ENCODE measurements at places on chromosomes 2 and 18.
A peak's percentile ranks its signal among the peaks of the same experiment; 100 is the strongest.

DNA sequence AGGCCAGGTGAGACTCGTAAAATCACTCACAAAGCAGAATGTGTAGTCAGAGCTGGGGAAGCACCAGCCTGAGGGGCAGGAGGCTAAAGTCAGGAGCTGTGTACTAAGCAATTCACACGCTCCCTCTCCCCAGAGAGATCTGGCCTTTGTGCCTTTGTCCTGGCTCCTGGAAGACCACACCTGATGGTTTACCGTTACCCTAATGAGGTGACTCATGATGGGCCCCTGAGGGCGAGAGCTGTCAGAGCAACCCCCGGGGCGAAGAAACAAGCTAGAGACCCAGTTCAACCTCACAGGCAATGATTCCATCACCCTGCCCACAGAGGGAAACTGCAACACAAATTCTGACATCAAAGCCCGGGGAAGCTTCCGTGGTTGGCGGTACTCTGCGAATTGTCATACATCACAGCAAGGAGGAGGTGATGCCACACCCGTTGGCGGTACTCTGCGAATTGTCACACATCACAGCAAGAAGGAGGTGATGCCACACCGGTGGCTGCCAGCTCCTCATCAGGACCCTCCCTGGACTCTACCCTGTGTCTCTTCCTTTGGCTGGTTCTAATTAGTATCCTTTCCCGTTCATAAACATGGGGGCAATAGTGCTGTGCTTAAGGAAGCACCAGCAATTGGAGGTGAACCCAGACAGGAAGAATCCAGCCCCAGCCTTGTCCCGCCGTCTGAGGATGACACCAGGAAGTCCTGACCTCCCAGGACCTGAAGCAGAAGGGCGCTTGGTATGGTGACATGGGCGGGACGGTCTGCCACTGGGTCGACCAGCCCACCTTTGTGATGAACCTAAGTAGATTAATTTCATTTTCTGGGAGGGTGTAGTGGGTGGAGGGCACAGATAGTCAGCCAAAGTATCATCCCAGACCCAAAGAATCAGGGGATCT is 30.5 kb downstream of the B3GNT7 start:
- no peaks in the 10 kb centered on the region for H3K4me1 ChIP-seq
- H3K4me3 ChIP-seq = no peak overlapping the region
- no peak overlapping the region for H3K27ac ChIP-seq

- no peaks in the 10 kb centered on the region for H3K27me3 ChIP-seq
- no peaks in the 10 kb centered on the region for H3K36me3 ChIP-seq
- no peak overlapping the region for H3K27ac ChIP-seq
- H3K4me1 ChIP-seq = peaks cover 4% of the 10 kb centered on the region
- DNase-seq = no peak
Observed at GRCh38 chr2:221492636-221493035, 79.5 kb downstream of the EPHA4 start.

DNA sequence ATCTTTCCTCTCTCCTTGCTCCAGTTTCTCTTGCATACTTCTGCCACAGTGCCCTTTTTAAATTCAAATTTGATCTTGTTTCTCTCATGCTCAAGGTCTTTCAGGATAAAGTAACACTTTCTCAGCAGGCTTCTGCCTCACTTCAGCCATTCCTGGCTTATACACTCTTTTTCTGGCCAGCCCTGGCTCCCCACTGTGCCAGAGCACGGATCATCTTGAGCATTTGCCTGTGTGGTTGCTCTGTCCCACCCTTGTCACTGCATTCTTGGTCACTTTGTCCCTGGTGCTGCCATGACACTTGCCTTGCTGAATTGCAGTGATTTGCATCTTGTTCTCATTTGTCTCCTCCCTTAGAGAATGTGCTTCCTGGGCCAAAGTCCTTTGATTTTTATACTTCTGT is 634.3 kb downstream of the TMEM182 start:
- no peak overlapping the region for H3K4me3 ChIP-seq
- no peak for DNase-seq
- no peaks in the 10 kb centered on the region for H3K27me3 ChIP-seq
- no peak overlapping the region for H3K27ac ChIP-seq

DNA sequence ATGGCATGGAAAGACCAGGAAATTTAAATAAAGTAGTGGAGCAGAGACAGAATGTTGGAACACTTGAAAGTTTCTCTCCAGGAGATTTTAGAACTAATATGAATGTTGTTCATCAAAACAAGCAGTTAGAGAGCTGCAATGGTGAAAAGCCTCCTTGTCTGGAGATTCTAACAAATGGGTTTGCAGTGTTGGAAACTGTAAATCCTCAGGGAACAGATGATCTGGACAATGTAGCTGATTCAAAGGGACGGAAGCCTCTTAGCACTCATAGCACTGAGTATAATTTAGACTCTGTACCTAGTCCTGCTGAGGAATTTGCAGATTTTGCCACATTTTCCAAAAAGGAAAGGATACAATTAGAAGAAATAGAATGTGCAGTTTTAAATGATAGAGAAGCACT is 27.7 kb downstream of the AFTPH start:
- DNase-seq = no peak
- no peak overlapping the region for H3K4me3 ChIP-seq
- H3K4me1 ChIP-seq = no peaks in the 10 kb centered on the region
- peaks cover 8% of the 10 kb centered on the region for H3K36me3 ChIP-seq
- H3K27me3 ChIP-seq = no peaks in the 10 kb centered on the region
- H3K27ac ChIP-seq = no peak overlapping the region

DNA sequence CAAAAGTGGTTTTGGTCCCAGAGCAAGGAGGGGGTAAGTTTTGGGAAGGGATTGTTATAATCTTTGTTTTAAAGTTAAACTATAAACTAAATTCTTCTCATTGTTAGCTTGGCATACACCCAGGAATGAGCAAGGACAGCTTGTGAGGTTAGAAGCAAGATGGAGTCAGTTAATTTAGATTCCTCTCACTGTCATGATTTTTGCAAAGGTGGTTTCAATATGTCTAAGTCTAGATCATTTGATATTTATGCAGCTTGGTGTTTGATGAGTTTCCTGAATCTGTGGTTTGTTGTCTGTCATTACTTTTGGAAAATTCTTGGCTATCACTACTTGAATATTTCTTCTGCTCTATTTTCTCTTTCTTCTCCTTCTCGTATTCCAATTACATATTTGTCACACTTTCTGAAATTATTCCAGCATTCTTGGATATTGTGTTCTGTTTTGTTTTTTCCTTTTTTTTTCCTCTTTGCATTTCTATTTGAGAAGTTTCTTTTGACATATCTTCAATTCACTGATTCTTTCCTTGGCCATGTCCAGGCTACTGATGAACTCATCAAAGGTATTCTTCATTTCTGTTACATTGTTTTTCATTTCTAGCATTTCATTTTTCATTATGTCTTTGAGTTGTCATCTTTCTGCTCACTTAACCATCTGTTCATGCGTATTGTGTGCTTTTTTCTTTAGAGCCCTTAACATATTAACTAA is 5.1 kb downstream of the SP140 start:
- H3K4me1 ChIP-seq = no peaks in the 10 kb centered on the region
- H3K27me3 ChIP-seq = no peaks in the 10 kb centered on the region
- H3K36me3 ChIP-seq = no peaks in the 10 kb centered on the region
- DNase-seq = no peak
- H3K4me3 ChIP-seq = no peak overlapping the region
- H3K27ac ChIP-seq = no peak overlapping the region

- no peaks in the 10 kb centered on the region for H3K27me3 ChIP-seq
- no peaks in the 10 kb centered on the region for H3K36me3 ChIP-seq
- no peak for DNase-seq
- H3K4me3 ChIP-seq = no peak overlapping the region
Observed at GRCh38 chr2:209864716-209865295, 93.2 kb downstream of the UNC80 start.

GRCh38 chr2:188902901-188903491 is 71.2 kb upstream of the COL3A1 start:
- H3K4me3 ChIP-seq = no peak overlapping the region
- no peaks in the 10 kb centered on the region for H3K36me3 ChIP-seq
- no peaks in the 10 kb centered on the region for H3K27me3 ChIP-seq
- H3K27ac ChIP-seq = no peak overlapping the region

DNA sequence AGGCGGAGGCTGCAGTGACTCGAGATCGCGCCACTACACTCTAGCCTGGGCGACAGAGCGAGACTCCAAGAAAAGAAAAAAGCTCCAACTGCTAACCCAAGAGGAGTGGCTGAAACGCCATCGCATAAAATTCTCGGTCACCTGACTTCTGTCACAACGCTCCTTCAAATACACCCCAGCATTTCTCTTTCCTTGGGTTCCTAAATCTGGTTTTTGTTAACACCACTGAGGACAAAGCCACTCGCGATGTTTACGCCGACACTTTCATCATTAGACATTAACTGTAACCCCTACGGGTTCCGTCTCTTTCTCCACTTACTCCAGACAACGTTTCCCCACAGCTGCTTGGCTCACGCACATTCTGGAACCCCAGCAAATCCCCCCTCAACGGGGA is 679 bp downstream of the CLK1 start:
- peak; percentile 71 for DNase-seq
- no peaks in the 10 kb centered on the region for H3K27me3 ChIP-seq

DNA sequence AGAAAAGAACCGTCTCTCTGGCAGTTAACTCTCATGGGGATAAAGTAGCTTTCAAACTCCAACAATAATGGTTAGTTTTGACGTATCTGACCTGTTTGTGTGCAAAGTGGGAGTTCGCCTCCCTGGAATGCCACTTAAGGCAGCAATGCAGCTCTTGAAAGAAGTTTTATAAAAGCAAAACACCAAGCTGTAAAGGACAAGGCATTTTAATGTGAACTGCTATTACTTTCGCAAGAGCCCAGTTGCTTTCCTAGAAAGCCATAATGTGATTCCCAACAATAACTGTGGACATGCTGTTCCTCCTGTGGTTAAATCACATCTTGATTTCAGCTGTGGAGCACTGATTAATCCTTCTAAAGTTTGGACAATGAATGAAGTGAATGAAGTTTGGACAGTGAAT is 303.7 kb downstream of the PTPRM start:
- no peak overlapping the region for H3K4me3 ChIP-seq
- DNase-seq = peak; percentile 36
- H3K4me1 ChIP-seq = peaks cover 4% of the 10 kb centered on the region
- no peak overlapping the region for H3K27ac ChIP-seq

GRCh38 chr2:160646684-160647444 is 153.3 kb upstream of the RBMS1 start:
- H3K36me3 ChIP-seq = no peaks in the 10 kb centered on the region
- no peaks in the 10 kb centered on the region for H3K27me3 ChIP-seq
- DNase-seq = no peak
- peaks cover 4% of the 10 kb centered on the region for H3K4me1 ChIP-seq
- H3K4me3 ChIP-seq = no peak overlapping the region

GRCh38 chr2:148533685-148534084 is 110.9 kb upstream of the EPC2 start:
- no peaks in the 10 kb centered on the region for H3K36me3 ChIP-seq
- no peak for DNase-seq
- peaks cover 5% of the 10 kb centered on the region for H3K4me1 ChIP-seq
- H3K27ac ChIP-seq = no peak overlapping the region

GRCh38 chr18:38330573-38330972 is 765.0 kb upstream of the CELF4 start:
- DNase-seq = no peak
- no peaks in the 10 kb centered on the region for H3K27me3 ChIP-seq
- H3K36me3 ChIP-seq = no peaks in the 10 kb centered on the region
- H3K27ac ChIP-seq = no peak overlapping the region

- no peak overlapping the region for H3K4me3 ChIP-seq
- H3K4me1 ChIP-seq = no peaks in the 10 kb centered on the region
- peak; percentile 27 for DNase-seq
- H3K27me3 ChIP-seq = no peaks in the 10 kb centered on the region
- H3K36me3 ChIP-seq = no peaks in the 10 kb centered on the region
Observed at GRCh38 chr2:20491739-20492531, 45.1 kb downstream of the RHOB start.

GRCh38 chr2:9231291-9232165 is 24.9 kb downstream of the ASAP2 start:
- no peak for DNase-seq
- peaks cover 58% of the 10 kb centered on the region for H3K4me1 ChIP-seq
- H3K4me3 ChIP-seq = no peak overlapping the region
- H3K36me3 ChIP-seq = no peaks in the 10 kb centered on the region
- H3K27me3 ChIP-seq = no peaks in the 10 kb centered on the region

Measured in lung (tissue), 17 donors.